ENCODE measurements at places on chromosomes 6 and 20.

- DNase-seq, result no peak
These were observed 182.8 kb downstream of the UNC5CL start for GRCh38 chr6:40856271-40856670.

DNA sequence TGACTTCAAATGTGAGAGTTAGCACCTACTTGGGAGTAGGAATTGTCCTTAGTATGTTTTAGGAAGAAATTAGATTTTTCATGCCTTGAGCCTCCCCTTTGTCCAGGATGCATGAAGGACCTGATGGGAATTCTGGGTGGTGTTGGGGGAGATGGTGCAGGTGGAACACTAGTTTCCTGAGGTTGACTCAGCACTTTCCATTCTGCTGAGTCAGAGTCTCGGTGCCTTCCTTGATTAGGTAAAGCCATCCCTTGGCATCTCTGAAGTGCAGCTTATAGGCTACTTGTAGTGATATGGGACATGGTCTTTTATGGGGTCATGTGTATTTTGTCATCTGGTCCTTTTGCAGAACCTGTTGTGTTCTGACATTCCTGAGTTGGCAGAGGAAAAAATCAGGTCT is 105.3 kb downstream of the PHACTR3 start:
- no peak for DNase-seq

DNA sequence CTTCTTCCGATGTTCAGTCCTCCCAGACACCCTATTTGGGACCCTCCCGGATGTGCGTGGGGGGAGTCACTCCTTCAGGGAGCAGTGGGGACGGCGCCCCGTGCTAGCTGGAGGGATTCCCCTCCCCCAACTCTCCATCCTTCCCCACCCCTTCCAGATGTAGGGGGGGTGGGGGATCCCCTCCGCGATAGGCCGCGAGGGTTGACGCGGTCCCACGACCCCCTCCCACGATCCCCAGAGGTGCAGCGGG is 548 bp downstream of the GNL1 start:
- DNase-seq, result no peak

GRCh38 chr6:79602859-79603258 is 28.3 kb upstream of the SH3BGRL2 start:
- no peak for DNase-seq

GRCh38 chr20:42063141-42063540 is 445.0 kb upstream of the CHD6 start:
- DNase-seq, result no peak

All from NCI-H1092 (cell line).